ENCODE measurements at places on chromosomes 2 and 18. TPM values are rescaled to one million over a fixed set of nuclear protein-coding genes. Genes with fewer than 3 reads are reported as not detected.

GRCh38 chr2:32446369-32446768 is 89.5 kb downstream of the BIRC6 start:
- peaks cover 4% of the 10 kb centered on the region for H3K36me3 ChIP-seq
- no peak overlapping the region for H3K4me3 ChIP-seq
- no peak overlapping the region for H3K27ac ChIP-seq
- no peaks in the 10 kb centered on the region for H3K4me1 ChIP-seq

GRCh38 chr2:105375001-105375561 is 23.8 kb downstream of the FHL2 start:
- no peak overlapping the region for H3K4me3 ChIP-seq
- H3K36me3 ChIP-seq = peaks cover 27% of the 10 kb centered on the region
- peak; percentile 78 for DNase-seq
- peaks cover 55% of the 10 kb centered on the region for H3K4me1 ChIP-seq
- no peaks in the 10 kb centered on the region for H3K27me3 ChIP-seq
- H3K27ac ChIP-seq = peak overlapping the region; percentile 92

- no peaks in the 10 kb centered on the region for H3K27me3 ChIP-seq
- H3K27ac ChIP-seq = peak overlapping the region; percentile 40
- peaks cover 34% of the 10 kb centered on the region for H3K4me1 ChIP-seq
- peak; percentile 66 for DNase-seq
Observed at GRCh38 chr2:69773206-69773605, 31.3 kb downstream of the ANXA4 start.

- H3K27ac ChIP-seq = no peak overlapping the region
- H3K4me3 ChIP-seq = no peak overlapping the region
Observed at GRCh38 chr2:43766006-43766405, 7.8 kb upstream of the DYNC2LI1 start.

GRCh38 chr18:10421859-10422258 is 32.6 kb upstream of the APCDD1 start:
- no peaks in the 10 kb centered on the region for H3K36me3 ChIP-seq
- DNase-seq = peak; percentile 59
- H3K4me1 ChIP-seq = peaks cover 8% of the 10 kb centered on the region
- no peaks in the 10 kb centered on the region for H3K27me3 ChIP-seq
- H3K4me3 ChIP-seq = no peak overlapping the region
- H3K27ac ChIP-seq = no peak overlapping the region

DNA sequence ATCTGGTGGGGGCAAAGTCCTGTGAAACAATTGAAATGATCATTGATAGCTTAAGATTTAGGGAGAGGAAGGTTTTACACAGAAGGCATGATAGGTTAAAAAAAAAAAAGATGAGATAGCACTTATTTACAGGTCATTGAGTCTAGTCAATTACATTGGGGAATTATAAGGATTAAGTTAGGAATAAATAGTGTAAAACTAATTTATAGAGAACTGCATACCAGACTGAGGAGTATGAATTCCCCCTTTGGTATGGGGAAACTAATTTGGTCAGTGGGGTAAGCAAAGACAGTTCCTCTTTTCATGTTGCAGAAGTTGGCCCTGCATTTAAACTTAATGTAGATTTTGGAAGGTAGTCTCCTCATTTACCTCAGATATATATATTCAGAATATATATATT is 10.8 kb downstream of the GLS start:
- DNase-seq = no peak
- no peak overlapping the region for H3K4me3 ChIP-seq
- peaks cover 2% of the 10 kb centered on the region for H3K4me1 ChIP-seq
- H3K27ac ChIP-seq = no peak overlapping the region
- peaks cover 3% of the 10 kb centered on the region for H3K36me3 ChIP-seq

DNA sequence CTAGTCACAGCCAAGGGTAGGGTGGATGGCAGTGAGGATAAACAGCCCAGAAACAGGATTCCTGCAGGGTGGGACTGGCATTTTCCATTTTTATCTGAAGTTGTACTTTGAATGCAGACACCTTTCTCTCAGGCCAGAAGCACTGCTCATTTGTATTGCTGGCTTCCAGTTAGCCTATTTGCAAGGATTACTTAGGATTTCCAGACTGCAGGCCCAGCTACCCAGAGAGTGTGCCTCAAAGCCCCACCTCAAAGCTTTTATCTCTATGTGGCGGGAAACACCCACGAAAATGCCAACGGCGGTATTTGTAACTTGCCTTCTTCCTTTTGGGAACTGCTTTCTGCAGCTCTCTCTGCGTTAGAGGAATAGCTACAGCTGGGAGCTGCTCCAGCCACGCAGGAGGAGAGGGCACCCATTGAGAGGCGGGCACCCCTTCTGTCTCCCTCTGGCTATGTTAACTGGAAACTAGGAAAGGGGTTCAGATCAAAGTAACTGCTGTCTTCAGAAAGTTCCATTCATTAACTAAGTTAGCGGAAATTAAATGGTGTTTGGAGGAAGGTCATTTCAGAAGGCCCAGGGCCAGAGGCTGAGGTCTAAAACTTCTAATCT is 144.9 kb downstream of the TGIF1 start:
- H3K4me1 ChIP-seq = peaks cover 30% of the 10 kb centered on the region
- no peaks in the 10 kb centered on the region for H3K27me3 ChIP-seq
- peak overlapping the region; percentile 99 for H3K27ac ChIP-seq
- peaks cover 4% of the 10 kb centered on the region for H3K36me3 ChIP-seq

DNA sequence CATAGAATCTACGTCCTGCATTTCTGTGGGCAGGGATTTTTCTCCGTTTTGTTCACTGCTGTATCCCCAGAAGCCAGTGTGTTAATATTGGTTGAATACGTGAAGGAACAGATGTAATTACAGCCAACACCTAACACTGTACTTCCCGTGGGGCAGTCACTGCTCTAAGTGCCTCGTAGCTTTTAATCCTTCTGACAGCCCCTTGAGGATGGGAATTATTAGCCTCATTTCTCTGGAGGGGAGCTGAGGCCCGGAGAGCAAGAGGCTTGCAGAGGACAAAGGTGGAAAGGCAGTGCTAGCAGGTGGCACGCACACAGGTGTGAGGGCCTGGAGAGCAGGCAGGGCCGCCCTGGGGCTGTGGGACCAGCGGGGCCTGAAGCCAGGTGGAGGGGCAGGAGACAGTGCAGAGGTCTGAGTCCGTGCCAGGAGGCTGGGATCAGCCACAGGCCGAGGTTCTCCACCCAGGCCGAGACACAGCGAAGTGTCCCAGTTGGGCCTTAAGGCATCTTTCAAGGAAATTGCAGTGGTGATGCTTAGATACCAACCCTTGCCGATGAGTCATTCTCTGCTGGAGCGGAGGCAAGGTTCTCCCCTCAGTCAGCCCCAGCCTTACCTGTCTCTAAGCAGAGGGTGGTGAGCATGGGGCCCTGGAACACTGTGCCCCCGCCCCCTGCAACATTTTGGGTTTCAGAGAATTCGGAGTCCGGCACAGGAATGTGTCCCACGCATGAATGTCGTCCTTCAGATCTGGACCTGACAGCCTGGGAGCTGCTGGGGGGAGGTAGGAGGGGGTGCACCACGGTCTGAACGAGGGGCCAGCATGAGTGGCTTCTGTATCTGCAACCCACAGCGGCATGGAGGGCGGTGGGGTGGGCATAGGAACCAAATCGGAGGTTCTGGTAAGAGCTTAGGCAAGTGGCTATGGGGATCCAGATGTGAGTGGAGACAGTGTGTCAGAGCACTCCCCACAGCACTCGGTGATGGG is 122.6 kb downstream of the GBX2 start:
- no peak for DNase-seq
- H3K27me3 ChIP-seq = no peaks in the 10 kb centered on the region
- H3K36me3 ChIP-seq = peaks cover 2% of the 10 kb centered on the region
- H3K4me1 ChIP-seq = no peaks in the 10 kb centered on the region

DNA sequence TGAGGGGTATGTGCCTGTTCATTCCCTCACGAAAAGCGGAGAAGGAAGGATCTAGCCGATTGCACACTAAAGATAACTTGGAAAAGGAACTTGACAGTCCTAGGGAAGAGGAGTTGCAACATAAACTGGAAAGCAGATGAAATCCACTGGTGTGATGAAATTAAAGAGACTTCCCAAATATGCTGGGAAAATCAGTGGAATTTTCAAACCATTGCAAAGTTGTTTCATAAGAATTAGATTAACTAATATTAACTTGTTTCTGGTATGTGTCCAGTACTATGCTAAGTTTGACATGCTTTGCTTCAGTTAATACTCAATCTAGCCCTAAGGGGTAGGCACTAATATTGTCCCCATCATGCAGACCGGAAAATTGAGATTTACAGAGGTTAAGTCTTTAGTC is 222.7 kb downstream of the IKZF2 start:
- H3K27ac ChIP-seq = no peak overlapping the region
- no peak for DNase-seq
- no peaks in the 10 kb centered on the region for H3K4me1 ChIP-seq
- no peaks in the 10 kb centered on the region for H3K36me3 ChIP-seq
- H3K27me3 ChIP-seq = no peaks in the 10 kb centered on the region
- H3K4me3 ChIP-seq = no peak overlapping the region

GRCh38 chr2:178874529-178875240 is 67.5 kb upstream of the TTN start:
- no peak overlapping the region for H3K27ac ChIP-seq
- H3K27me3 ChIP-seq = no peaks in the 10 kb centered on the region

DNA sequence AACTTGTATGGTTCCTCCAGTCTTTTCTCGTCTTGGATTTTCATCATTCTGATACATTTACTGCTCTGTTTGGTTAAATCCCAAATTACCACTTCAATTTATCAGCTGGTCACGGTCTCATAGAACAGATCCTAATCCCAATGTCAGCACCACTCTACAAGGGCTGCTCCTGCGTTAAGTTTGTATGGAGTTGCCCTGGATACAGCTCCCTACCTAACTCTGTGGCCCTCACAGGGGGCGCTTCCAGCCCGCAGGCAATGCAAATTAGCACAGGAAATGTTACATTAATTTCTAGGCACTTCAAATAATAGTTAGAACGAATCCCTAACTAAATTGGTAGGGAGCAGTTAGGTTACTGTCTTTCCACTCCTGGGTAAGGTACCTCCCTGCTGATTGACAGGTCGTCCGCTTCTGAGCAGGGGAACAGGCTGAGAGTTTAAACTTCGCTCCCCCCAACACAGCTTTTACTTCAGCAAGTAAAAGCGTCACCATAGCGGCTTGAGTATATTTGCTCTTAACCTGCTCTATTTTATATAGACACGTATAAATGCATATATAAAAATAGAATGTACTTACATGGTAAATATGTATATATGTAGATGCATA is 238.5 kb upstream of the FANCL start:
- no peaks in the 10 kb centered on the region for H3K36me3 ChIP-seq
- H3K4me3 ChIP-seq = no peak overlapping the region
- no peaks in the 10 kb centered on the region for H3K27me3 ChIP-seq
- no peak overlapping the region for H3K27ac ChIP-seq
- no peaks in the 10 kb centered on the region for H3K4me1 ChIP-seq

GRCh38 chr2:41020358-41020757 is 568.5 kb upstream of the SLC8A1 start:
- H3K4me3 ChIP-seq = no peak overlapping the region
- no peaks in the 10 kb centered on the region for H3K27me3 ChIP-seq
- H3K4me1 ChIP-seq = no peaks in the 10 kb centered on the region
- no peaks in the 10 kb centered on the region for H3K36me3 ChIP-seq
- DNase-seq = no peak

DNA sequence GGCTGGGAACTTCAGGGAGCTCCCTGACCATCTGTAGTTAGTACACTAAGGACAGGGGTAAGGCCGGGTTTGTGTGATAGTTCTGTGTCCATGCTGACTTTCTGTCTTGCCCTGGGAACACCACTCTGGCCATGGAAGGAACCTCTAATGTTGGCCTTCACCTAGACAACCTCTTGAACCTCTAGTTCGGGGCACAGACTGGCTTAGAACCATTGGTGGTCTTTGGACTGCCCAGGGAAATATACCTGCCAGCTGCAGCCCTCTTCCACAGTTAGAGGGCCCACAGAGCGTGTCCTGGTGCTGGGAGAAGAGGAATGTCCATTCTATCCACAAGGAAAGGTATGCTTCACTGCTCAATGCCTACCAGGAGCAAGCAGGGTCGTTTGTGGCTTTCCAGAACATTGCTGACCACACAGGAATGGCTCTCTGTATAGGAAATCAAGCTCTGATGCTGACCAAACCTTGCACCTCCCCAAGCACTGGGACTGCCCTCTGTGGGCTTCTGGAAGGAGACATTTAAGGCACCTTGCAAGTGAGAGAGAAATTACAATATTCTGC is 318.8 kb upstream of the EPAS1 start:
- H3K27me3 ChIP-seq = no peaks in the 10 kb centered on the region
- no peak overlapping the region for H3K27ac ChIP-seq
- H3K4me1 ChIP-seq = no peaks in the 10 kb centered on the region
- H3K4me3 ChIP-seq = no peak overlapping the region
- no peaks in the 10 kb centered on the region for H3K36me3 ChIP-seq
- no peak for DNase-seq

GRCh38 chr2:240898108-240898730 is 2.3 kb upstream of the MAB21L4 start:
- DNase-seq = no peak
- H3K27ac ChIP-seq = no peak overlapping the region
- H3K27me3 ChIP-seq = no peaks in the 10 kb centered on the region

DNA sequence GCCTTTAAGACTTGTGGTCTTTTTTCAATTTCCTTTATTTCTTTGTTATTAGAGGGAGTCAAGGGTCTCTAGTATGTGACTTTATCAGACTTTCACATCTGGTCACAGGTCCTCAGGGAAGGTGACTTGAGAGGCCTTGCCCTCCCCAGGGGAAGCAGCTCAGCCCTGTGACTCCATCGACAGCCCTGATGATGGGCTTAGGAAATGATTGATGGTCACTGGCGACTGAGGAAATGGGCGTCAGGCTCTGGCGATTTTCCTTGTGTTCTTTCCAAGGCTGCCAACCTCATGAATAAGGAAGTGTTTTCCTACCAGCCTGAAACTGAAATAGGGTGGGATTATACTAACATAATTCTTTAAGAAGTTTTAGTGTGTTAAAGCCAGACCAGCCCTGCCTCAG is 21.1 kb downstream of the SERPINE2 start:
- H3K27ac ChIP-seq = no peak overlapping the region
- H3K36me3 ChIP-seq = no peaks in the 10 kb centered on the region
- no peaks in the 10 kb centered on the region for H3K27me3 ChIP-seq

- no peak overlapping the region for H3K4me3 ChIP-seq
- no peak for DNase-seq
- no peaks in the 10 kb centered on the region for H3K36me3 ChIP-seq
- H3K27ac ChIP-seq = no peak overlapping the region
- no peaks in the 10 kb centered on the region for H3K27me3 ChIP-seq
Observed at GRCh38 chr2:196067088-196067382, 1.6 kb downstream of the DNAH7 start.

- H3K27ac ChIP-seq = no peak overlapping the region
- DNase-seq = no peak
- H3K4me1 ChIP-seq = no peaks in the 10 kb centered on the region
- no peaks in the 10 kb centered on the region for H3K27me3 ChIP-seq
- H3K36me3 ChIP-seq = no peaks in the 10 kb centered on the region
Observed at GRCh38 chr2:191824398-191824797, 22.5 kb downstream of the CAVIN2 start.

The EVA1A gene
- total RNA-seq = 16.2 TPM

The APOB gene
- total RNA-seq = under 0.01 TPM

The IHH gene
- not detected for total RNA-seq

The DNAH6 gene
- under 0.01 TPM for total RNA-seq

The PRKAG3 gene
- total RNA-seq = 0.26 TPM

The GCFC2 gene
- 7.7 TPM for total RNA-seq

The ARHGAP28 gene
- total RNA-seq = 27.2 TPM

The PLB1 gene
- total RNA-seq = 1.8 TPM

The GPC1 gene
- 218 TPM for total RNA-seq

The C1QL2 gene
- not detected for total RNA-seq

The SLC30A3 gene
- under 0.01 TPM for total RNA-seq

The C18orf54 gene
- total RNA-seq = 3.3 TPM

The RBKS gene
- 1.3 TPM for total RNA-seq

All from fibroblast of lung (primary cell).